ENCODE measurements at places on chromosomes 4 and X.

DNA sequence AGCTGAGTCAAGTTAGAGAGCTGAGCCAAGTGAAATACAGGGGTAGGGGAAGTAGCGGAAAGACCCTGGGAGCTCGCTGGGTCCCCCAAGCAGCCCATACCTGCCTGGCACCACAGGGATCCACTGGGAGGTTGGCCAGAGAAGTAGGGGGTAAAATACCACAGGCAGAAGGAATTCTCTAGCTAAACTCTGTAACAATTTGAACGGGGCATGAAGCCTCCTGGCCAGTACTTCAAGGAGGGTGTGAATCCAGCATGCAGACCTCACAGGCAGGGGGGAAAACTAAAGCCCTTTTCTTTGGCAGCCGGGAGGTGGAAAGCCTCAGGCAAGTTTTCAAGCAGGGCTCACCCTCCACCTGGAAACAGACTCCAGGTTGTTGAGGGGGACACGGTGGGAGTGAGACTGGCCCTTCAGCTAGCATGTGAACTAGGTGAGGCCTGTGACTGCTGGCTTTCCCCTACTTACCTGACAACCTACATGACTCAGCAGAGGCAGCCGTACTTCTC lies 3.7 kb upstream of the UGT2A1 start:
- DNase-seq: no peak

DNA sequence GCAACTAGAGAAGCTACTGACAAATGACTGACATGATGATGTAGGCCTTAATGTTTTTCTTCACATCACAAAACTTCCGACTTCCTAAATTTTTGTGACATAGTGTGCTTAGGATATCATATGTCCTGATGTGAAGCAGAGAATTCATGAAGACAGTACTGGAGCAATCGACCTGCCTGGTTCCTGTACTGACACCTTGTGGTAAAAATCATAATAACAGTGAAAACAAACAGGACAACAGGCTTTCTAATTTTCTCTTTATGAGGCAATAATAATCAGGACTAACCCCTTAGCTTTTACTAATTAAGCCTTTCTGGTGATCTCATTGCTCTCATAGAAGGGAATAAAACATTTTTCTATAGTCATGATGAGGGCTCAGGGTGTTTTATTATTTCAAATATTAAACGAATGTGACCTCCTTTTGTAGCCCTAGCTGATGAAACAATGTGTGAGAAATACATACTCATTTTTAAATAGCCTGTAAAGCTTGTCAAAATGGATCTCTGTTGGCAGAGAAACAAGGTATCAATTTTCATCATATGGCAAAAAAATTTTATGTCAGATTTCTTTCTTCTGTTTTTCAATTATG lies 158.4 kb downstream of the TENT5D start:
- peak; percentile 12 for DNase-seq

DNA sequence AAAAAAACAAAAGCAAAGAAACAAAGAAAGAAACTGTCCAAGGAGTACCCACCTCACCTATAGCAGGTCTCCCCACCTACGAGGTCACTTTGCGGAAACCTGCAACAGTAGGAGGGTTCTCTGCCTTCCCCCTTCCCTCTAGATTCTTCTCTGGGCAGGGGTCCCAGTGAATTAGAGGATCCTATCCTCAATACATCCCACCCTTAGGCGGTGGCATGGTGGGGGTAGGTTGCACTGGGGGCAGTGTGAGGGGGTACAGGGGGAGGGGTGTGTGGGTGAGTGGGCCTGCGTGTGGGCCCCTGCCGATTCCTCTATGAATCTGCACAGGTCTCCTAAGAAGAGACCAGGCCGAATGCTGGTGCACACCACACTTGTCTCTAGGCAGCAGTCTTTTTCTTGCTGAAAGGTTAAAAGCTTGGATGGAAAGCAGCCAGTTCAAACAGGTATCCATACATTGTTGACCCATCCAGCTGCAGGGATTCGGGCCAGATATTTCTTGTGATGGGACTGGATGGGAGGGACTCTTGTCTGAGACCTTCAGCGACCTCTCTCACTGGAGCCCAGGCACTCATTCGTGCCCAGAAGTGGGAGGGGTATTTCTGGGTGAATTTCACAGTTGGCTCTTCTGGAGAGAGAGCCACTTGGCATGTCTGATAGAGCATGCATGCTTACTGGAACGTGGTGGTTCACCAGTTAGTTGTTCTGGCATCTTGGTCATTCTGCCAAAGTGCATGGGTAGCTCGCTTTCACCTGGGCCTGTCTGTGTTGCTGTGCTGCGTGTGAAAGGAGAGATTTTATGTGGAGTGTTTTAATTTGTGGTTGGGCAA lies 65.6 kb downstream of the NBDY start:
- no peak for DNase-seq

- peak; percentile 85 for DNase-seq
These were observed 568 bp downstream of the CHST7 start for GRCh38 chrX:46573892-46574773.

GRCh38 chr4:12170308-12170707 lies 741.6 kb upstream of the HS3ST1 start:
- DNase-seq: no peak

DNA sequence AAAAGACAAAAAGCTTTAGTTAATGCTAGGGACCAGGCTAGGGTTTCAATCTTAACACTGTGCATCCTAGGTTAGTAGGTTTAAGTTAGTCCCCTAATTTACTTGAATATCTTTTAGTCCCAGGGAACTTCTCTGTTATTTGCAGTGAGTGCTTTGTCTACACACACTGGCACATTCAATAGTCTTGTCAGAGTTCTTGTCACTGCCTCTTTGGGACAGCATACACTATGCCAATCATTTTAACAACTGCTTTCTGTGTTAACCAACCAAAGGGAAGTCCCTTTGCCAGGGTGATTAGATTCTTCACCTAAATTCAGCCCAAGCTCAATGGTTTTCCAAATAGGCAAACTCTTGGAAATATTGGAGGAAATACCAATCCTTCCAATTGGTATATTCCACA lies 221.8 kb upstream of the IGFBP7 start:
- DNase-seq: no peak

DNA sequence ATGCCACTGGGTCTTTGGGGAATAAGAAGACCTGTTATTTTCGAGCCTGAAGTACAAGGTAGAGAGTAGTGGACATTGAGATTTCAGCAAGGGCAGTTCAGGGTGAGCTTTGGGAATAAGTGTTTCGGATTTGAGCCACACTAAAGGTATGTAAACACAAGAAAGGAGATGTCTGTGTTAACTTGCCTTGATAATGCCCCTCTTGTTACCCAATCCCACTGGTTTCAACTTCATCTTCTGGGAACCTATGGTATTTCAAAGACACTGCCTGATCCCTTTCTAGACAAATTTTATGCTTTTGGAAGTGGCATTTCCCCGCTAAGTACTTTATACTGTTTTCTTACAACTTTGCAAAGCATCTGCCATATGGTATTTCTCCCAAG lies 79.4 kb downstream of the SLC9A6 start:
- DNase-seq: no peak

DNA sequence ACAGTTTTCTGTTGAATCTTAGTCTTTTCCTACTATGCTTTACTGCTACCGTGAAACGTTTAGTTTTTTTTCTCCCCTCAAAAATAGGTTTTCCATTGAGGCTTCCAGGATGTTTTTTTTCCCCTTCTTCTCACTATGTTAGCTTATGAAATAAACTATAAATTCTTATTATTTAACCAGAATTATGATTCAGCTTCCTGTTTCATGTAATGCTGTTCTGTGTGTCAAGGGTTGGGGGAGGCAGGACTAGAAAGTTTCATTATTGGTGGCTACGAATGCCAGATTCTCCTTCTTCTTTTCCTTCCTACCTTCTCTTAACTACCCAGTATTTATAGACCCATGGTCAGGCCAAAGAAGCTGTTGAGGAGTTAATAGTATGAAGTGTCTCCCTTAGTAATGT lies 11.8 kb downstream of the CLCN5 start:
- DNase-seq: no peak

DNA sequence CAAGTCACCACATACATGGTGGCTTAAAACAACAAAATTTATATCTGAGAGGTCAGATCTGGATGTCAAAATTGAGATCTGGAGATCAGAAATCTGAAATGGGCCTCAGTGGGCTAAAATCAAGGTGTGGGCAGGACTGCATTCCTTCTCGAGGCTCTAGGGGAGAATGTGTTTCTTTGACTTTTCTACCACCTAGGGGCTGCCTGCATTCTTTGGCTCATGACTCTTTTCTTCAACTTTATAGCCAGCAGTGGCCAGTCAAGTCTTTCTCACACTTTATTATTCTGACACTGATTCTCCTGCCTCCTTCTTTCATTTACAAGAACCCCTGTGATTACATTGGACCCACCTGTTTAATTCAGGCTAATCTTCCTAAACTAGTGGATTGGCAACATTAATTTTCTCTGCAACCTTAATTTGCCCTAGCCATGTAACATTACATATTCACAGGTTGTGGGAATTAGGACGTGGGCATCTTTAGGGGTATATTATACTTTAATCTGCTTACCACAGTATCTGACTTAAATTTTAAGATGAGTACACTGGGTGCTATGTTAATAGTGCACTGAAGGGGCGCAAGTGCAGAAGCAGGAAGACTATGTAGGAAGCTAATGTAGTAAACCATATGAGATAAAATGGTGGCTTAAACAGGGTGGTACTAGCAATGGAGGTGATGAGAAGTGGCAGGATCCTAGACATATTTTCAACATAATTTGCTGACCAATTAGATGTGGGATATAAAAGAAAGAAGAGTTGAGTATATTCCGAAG lies 188.0 kb downstream of the SLC4A4 start:
- no peak for DNase-seq

- DNase-seq: no peak
These were observed 49.7 kb upstream of the PABPC4L start for GRCh38 chr4:134251322-134251721.

DNA sequence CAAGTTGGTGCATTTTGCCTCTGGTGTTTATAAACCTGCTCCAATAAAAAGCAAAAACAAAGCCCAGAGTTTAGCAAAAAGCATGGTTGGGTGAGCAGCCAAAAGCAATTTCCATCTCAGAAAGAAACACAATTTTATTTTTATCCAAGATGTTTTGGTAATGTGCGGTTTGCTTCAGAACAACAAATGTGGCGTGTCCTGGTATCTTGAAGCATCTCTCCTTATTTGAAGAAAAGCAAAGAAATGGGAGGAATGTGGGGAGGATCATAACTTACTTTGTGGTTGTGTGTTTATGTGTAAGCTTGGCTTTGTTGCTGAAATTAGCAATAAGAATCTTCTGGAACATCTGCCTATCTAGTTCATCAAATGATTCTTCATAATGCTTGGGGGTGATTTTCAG lies 88.3 kb upstream of the DDX3X start:
- DNase-seq: no peak

- no peak for DNase-seq
These were observed 23.5 kb downstream of the NOA1 start for GRCh38 chr4:56953680-56954520.

- DNase-seq: peak; percentile 7
These were observed 26.0 kb downstream of the CAPN6 start for GRCh38 chrX:111244235-111244750.

- DNase-seq: no peak
These were observed 553.8 kb upstream of the GNPDA2 start for GRCh38 chr4:45280121-45280520.

GRCh38 chrX:97330151-97330550 lies 446.4 kb downstream of the RPA4 start:
- DNase-seq: no peak

GRCh38 chr4:74793757-74794381 lies 454 bp downstream of the BTC start:
- DNase-seq: peak; percentile 83

DNA sequence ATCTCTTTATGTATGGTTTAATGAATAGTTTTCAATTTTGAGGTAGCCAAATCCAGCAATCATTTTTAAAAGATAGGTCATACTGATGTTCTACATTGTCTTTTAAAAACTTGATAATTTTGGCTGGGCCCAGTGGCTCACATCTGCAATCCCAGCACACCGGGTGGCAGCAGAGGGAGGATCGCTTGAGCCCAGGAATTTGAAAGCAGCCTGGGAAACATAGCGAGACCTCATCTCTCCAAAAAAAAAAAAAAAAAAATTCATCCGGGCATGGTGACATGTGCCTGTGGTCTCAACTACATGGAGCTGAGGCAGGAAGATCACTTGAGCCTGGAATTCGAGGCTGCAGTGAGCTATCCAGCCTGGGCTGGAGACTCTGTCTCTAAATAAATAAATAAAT lies 419.8 kb downstream of the GALNTL6 start:
- no peak for DNase-seq

All from RPMI8226 (cell line).